ENCODE measurements at places on chromosomes 11 and 22. TPM values are rescaled to one million over a fixed set of nuclear protein-coding genes. Genes with fewer than 3 reads are reported as not detected.

DNA sequence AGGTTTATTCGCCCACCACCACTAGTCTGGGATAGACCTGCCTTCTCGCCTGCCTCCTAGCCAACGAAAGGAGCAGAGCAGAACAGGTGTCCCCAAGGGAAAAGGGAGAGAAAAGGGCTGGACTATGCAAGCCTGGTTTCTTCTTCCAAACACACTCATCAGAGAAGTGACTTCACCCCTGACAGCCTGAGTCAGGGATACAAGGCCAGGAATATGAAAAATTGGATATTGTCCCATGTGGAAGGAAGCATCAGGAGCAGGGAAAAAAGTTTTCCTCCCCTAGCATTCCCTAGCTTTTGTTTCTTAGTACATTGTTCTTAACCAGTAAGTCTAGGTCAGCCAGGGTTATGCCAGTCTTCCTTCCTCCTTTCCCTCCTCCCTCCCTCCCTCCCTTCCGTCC, 56.9 kb upstream of the TNRC6B start:
- no peak for DNase-seq

DNA sequence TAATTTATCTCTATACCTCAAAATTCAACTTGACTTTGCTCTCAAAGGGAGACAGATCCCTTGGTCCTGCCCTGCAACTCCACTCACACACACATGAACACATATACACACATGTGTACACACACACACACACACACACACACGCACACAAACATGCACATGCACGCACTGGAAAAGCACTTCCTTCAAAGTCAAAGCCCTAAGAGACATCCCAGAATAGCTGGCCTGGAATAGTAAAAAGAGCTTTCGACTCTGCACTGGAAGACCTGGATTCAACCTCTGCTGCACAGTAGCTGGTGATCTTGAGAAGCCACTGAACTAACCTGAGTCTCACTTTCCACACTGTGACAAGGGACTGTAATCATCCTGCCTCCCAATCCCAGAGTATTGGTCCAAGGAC, 26.8 kb downstream of the TENM4 start:
- no peak for DNase-seq

- DNase-seq, result no peak
Observed at GRCh38 chr11:12868315-12869073, 140.6 kb upstream of the RASSF10 start.

GRCh38 chr11:34502949-34503348, 10.6 kb downstream of the ELF5 start:
- DNase-seq, result no peak

DNA sequence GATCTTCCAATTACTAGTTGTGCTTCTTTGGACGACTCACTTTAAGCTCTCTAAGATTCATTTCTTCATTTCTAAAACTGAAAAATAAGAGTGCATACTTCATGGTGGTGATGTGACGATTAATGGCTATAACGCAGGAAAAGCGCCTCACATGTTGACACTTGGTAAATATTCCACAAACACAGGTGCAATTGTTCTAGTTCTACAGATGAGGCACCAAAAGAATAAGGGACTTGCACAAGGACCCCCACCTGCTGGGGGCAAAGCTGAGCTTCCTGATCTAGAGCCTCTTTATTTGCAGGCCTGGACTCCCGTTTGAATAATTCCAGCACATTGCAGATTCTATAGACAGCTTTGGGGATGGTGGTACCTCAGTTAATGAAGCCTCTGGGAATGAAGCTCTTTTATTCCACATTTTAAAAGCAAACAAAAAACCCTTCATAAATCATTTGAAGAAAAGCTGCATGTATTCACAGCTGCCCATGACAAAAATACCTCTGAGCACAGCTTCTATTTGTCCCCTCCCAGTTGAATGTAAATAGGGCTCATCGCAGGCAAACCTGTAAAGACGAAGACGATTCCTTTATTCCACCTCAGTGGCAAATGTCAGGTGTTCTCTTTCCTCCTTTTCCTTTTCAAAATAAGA, 14.9 kb upstream of the CADM1 start:
- no peak for DNase-seq

DNA sequence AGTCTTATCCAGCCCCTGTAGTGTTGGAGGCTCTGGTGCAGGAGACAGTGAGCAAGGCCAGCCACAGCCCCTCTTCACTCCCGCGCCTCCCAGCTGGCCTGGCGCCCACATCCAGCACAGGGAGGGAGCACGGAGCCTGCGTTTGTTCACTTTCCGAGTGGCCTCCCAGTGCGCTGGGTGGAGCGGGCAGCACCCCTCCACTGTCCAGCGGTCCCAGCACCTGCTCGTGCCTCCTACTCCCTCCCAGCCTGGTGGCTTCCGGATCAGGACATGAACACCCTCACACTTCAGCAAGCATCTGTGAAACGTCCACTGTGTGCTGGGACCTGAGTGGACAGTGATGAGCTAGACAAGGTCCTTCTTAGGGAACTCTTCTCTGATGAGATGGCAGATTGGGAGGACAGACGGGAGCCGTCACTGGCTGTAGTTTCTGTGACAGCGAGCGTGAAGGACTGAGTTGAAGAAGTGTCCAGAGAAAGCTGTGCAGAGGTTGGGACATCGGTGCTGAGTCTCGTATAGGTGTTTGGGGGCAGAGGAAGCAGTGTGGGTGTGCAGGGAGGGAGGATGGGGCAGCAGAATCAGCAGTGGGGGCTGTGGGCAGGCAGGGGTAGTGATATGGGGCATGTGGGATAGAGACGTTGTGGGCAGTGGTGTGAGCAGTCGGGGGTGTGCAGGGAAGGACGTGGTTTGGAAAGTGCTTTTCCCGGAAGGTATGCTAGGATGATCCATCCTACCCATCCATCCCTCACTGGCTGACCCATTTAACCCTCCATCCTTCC, 256.8 kb downstream of the TBC1D22A start:
- DNase-seq, result peak; percentile 67

The SSH3 gene
- total RNA-seq, result 35.6 TPM

- peak; percentile 43 for DNase-seq
Observed at GRCh38 chr22:24455751-24456426, 28.5 kb downstream of the ADORA2A start.

DNA sequence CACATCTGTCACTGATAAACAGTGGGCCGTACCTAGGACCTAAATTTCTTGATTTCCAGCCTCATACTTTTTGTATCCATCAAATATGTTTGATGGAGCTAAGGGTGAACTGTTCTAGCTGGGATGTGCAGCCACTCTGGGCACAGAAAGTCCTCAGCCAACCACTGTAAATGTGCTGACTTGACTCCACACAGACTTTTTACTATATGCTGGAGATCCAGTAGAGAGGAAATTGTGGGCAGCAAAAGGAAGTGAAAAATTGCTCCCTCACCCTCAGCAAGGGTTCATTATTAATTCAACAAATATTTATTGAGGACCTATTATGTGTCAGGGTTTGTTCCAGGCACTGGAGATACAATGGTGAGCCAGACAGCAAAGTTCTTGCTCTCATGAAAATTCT, 54.2 kb upstream of the AMPD3 start:
- no peak for DNase-seq

GRCh38 chr11:45773786-45774655, 30.9 kb upstream of the SLC35C1 start:
- DNase-seq, result peak; percentile 15

DNA sequence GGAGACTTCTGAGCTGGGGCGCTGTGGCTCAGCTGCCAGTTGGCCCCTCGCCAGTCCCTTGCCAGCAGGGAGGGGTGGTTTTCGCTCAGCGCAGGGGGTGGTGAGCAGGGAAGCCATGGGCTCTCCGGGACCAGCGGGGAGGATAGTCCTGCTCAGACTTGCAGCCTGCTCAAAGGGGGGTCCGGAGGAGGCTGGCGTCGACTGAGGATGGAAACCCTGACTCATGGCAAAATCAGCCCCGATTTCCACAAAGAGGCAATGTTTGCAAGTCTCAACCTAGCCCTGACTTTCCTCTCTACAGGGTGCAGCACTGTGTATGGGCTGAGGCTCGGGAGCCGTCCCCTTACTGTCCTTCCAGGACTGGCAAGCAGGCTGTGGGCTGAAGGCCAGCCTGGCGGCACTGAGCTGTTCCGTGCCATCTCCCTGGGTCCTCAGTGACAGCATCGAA, 35.1 kb downstream of the FBLN1 start:
- peak; percentile 30 for DNase-seq

- DNase-seq, result no peak
Observed at GRCh38 chr11:115123641-115124040, 380.6 kb downstream of the CADM1 start.

The RTN4R gene
- not detected for total RNA-seq

The ADAMTS15 gene
- total RNA-seq, result 2.2 TPM

The APLNR gene
- total RNA-seq, result 2.3 TPM

The C11orf52 gene
- not detected for total RNA-seq

The ENTHD1 gene
- not detected for total RNA-seq
